ENCODE measurements at places on chromosomes 3 and 15.

DNA sequence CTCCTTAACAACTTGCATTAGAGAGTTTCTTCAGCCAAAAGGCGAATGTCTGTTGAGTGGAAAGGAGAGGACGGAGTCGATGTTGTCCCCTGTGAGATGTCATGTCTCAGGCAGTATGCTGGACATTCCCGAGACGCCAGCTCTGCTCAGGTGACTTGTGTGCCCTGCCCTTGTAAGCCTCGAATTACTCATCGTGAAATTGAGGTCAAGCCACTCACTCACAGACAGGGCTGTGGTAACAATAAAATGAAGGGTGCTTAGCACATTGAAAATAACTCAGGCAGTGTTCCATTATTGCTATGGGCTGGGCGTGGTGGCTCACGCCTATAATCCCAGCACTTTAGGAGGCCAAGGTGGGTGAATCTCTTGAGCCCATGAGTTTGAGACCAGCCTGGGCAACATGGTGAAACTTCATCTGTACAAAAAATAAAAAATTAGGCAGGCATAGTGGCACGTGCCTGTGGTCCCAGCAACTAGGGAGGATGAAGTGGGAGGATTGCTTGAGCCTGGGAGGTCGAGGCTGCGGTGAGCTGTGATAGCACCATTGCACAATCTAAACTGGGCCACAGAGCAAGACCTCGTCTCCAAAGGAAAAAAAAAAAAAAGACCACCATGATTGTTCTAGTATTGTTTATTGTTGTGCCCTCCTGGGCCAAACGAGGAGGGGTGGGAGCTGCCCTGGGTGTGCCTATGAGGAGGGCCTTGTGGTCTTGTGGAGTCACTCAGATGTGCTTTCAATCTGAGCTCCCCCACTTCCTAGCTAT is 214.4 kb downstream of the THSD4 start:
- peak; percentile 11 for DNase-seq

- no peak for DNase-seq
These were observed 44.2 kb upstream of the IGDCC4 start for GRCh38 chr15:65466901-65467300.

DNA sequence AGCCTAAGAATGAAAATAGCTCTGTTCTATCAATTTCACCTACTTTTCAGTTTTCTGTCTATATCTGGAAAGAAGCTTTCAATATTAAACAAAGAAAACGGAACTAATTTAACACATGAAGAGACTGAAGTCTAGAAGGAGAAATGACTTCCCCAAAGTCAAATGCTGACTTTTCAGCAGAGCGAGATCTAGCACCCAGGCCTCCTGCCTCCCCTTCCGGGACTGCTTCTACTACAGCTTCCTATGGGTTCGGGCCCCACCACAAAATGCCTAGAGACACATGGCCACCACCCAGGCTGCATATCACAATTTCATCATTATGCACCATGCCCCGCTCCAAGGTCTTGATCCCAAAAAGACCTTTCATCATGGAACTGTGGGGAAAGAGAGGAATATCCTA is 104.5 kb downstream of the SST start:
- no peak for DNase-seq

DNA sequence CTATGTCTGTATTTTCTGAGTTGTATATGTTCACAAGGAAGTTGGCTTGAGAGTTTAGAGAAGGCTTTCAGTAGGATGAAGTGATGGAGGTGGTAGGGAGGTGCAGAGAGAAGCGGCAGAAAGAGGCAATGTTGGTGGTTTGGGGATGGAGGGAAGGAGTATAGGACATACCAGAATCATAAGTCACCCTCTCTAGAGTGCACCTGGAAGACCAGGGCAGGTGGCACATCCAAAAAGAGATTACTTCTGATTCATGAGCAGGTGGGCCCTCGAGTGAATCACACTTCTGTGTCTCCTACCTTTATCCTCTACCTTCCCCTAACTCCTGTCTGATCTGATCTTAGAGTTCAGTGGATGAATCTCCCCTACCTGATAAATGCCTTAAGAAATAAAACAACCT is 41.8 kb upstream of the MRPL3 start:
- no peak for DNase-seq

GRCh38 chr3:96192966-96193550 is 621.3 kb upstream of the EPHA6 start:
- DNase-seq = no peak

- no peak for DNase-seq
These were observed 22.4 kb downstream of the GJD2 start for GRCh38 chr15:34732430-34732829.

GRCh38 chr3:86986671-86987420 is 4.1 kb downstream of the VGLL3 start:
- DNase-seq = no peak

- DNase-seq = no peak
These were observed 67.2 kb downstream of the LIPC start for GRCh38 chr15:58498821-58499580.

DNA sequence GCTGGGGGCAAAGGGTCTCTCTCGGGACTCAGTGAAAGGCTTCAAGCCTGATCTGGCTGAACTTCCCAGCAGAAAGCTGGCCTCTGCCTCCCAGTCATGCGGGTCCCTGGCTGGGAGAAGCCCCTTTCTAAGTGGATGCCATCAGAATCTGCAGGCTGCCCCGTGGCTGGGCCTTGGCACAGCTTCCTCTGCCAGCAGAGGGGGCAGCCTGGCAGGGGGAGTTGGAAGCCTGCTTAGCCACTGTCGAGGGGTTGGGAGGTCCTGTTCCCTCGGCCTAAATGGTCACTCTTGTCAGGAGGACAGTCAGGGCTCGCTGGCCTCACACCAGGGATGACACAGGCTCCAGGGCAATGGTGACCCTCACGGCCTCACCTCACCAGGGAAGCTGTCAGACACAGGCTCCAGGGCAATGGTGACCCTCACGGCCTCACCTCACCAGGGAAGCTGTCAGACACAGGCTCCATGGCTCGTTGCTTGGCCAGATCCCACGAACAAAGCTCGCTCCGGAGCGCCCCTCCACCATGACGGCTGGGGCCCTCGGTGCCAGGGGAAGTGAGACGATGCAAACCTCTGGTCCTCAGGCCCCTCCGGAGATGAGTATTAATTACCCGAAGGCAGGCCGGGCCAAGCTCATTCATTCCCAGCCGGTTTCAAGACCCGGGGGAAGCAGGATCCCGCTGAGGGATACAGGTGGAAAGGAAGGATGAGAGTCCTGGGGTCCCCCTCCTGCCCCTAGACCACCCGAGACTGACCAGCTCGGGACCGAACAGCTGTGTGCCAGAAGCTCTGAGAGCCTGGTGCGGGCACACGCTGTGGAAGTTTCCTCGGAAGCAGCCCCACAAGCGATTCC is 151.0 kb downstream of the CHSY1 start:
- no peak for DNase-seq

GRCh38 chr15:68312701-68313204 is 35.2 kb downstream of the FEM1B start:
- no peak for DNase-seq

GRCh38 chr3:3216401-3216800 is 36.9 kb upstream of the CRBN start:
- DNase-seq = no peak

GRCh38 chr3:4992118-4992517 is 12.9 kb downstream of the BHLHE40 start:
- DNase-seq = no peak

- no peak for DNase-seq
These were observed 8.3 kb upstream of the USP8 start for GRCh38 chr15:50415752-50416404.

GRCh38 chr15:92611995-92612745 is 43.4 kb downstream of the FAM174B start:
- no peak for DNase-seq

- no peak for DNase-seq
These were observed 101.5 kb downstream of the PGPEP1L start for GRCh38 chr15:98905963-98906711.

DNA sequence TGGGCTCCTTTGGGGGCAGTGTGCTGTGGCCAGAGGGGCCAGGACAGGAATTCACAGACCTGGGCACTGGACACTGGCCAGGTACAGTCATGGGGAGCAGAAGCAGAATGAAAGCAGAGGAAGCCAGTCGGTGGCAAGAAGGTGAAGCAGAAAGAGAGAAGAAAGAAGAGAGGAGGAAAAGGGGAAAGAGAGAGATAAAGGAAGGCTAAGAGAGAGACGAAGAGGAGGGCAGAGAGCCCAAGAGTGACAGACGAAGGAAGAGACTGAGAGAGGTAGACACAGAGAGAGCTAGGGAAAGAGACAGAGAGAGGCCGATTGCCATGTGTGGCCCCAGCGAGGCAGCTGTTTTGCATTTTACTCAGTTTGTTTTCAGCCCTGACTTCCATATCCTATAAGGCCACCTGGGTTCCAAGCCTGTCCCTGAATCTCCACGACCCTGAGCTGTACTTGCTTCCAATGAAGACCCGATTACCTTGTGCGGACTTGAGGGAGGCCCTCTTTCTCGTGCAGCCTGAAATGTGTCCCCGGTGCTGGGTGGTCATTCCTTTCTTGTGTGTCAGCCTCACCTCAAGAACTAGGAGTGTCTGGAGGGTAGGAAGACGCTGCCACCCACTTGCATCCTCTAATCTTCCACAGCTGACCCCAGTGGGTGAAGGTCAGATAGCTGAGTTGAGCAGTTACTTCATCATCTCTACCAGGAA is 73.9 kb downstream of the LSM3 start:
- DNase-seq = no peak

DNA sequence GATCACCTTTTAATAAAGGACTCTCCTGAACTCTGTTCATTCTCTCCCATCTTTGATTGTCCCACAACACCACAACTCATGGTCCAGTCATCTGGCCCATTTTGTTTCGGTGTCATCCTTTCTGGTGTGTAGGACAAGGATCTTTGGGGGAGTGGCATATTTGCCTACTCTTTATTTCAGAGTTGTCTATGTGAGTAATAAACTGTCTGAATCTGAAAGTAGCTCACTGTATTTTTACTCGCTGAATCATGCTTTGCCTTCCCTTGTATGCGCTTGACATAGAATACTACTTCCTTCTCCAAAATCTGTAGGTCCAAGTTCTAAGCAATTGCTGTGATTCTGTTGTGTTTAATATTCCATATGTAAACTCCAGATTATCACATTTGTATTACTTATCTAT is 29.9 kb upstream of the NOX5 start:
- no peak for DNase-seq

GRCh38 chr3:143081844-143082778 is 37.5 kb upstream of the CHST2 start:
- DNase-seq = no peak

DNA sequence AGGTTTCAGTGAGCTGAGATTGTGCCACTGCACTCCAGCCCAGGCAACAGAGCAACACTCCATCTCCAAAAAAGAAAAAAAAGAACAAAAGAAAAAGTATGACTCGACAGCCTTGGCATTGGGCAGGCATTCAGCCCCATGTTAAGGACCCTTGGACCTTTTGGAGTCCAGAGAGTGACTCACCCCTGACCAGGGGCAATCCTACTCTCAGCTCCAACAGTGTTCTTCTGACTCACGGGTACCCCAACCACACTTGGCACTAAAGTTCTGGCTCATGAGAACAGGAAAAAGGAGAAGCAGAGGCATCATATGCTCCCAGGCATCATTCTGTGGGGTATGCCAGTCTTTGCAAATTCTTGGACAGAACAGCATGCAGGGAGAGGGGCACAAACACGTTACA is 252.4 kb upstream of the HES1 start:
- no peak for DNase-seq

DNA sequence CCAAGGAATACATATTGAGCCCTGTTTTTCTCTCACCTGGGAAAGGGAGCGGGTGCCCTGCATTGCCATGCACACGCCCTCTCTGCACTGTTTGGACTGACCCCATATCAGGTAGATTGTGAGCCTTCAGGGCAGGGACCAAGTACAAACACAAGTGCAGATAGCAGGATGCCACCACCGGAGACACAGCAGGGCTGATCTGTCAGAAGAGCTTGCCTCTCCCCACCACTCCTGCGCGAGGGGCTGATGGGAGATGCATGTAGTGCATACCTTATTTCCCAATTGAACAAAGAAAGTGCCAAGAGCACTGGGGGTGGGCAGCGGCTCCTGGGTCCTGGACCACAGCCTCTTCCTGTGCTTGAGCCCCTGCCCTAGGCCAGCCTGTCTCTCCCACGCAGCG is 9.0 kb upstream of the SLCO2A1 start:
- DNase-seq = no peak

GRCh38 chr15:55823699-55824340 is 80.9 kb upstream of the PRTG start:
- DNase-seq = no peak

- no peak for DNase-seq
These were observed 7.4 kb downstream of the PDE8A start for GRCh38 chr15:84988909-84989644.

DNA sequence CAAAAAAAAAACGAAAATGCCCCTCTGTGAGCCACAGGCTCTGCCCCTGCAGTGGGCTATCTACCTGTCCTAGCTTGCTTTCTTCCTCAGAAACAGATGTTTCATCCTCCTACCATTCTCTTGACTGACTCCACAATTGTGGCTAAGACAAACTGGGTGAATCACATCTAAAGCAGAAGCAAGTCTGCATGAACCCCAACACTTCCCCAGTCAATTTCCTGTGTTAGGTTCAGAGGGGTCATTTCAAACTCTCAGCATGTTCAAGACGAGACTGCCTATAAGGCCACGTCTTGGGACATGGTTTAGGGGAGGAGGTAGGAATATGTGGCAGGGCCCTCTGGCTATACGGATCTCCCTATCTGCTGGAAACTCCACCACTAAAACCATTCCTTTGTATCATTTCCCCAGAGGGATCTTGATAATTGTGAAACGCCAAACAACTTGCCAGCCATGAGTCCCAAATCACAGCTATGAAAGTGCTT is 28.6 kb upstream of the ANKDD1A start:
- no peak for DNase-seq

GRCh38 chr15:25954398-25954797 is 91.3 kb upstream of the ATP10A start:
- no peak for DNase-seq

GRCh38 chr15:76343313-76343996 is 6.9 kb downstream of the ISL2 start:
- no peak for DNase-seq

DNA sequence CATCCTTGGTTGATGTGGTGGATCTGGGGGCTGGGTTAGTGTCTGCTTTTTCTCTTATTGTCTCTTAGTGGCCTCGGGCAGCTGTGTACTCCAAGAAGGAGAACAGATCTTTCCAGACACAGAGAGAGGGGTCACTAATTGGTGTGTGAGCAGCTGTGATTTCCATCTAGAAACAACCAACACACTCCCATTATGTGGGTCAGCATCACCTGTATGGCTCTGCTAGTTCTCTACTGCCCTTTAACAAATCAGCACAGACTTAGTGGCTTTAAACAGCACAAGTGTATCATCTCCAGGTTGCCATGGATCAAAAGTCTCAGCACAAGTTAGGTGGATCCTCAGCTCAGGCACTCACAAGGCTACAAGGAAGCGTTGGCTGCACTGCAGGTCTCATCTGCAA is 156.8 kb downstream of the LRTM1 start:
- no peak for DNase-seq

All from Calu3 (cell line).